Left lung (tissue), 14 donors: ENCODE measurements at places on chromosomes 12 and 14.

- DNase-seq = no peak
These were observed 884 bp upstream of the TMEM132C start for GRCh38 chr12:128266086-128266485.

GRCh38 chr14:66121859-66122258 lies 364.3 kb upstream of the CCDC196 start:
- no peak for DNase-seq

DNA sequence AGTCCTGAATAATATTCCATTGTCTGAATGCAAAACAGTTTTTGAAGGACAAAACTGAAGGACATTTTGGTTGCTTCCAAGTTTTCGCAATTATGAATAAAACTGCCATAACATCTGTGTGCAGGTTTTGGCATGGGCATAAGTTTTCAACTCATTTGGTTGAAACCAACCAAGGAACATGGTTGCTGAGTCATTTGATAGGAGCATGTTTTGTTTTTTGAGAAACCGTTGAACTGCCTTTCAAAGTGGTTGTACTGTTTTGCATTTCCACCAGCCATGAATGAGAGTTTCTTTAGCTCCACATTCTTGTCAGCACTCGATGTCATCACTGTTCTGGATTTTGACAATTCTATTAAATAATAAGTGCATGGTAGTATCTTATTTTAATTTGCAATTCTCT lies 23.0 kb upstream of the GSG1 start:
- DNase-seq = no peak

DNA sequence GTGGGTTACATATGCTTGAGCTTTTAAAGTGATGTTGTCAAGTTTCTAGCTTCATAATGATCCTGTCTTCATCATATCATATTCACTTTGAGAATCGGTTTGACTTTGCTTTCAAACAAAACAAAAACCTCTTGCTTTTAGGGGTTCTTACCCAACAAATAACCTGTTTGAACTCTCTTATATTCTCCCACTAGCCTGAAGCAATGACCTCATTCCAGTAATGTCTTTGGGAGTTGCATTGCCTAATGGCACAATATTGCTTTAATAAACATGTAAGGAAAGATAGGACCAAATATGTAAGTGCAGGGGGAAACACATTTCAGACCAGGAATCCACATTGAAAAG lies 27.7 kb downstream of the WBP11 start:
- DNase-seq = no peak

- DNase-seq = no peak
These were observed 9.7 kb downstream of the RAN start for GRCh38 chr12:130881548-130881947.

GRCh38 chr14:92973261-92973797 lies 50.4 kb downstream of the CHGA start:
- DNase-seq = no peak

GRCh38 chr14:89578156-89578555 lies 161.1 kb upstream of the FOXN3 start:
- DNase-seq = no peak

- no peak for DNase-seq
These were observed 3.4 kb downstream of the PLEKHG3 start for GRCh38 chr14:64707661-64708060.

GRCh38 chr12:1830981-1831963 lies 10.9 kb downstream of the LRTM2 start:
- peak; percentile 92 for DNase-seq

GRCh38 chr14:58713677-58714076 lies 75.9 kb downstream of the DACT1 start:
- DNase-seq = no peak

GRCh38 chr12:51901121-51901817 lies 6.0 kb upstream of the ACVRL1 start:
- no peak for DNase-seq

- no peak for DNase-seq
These were observed 89.6 kb downstream of the NUAK1 start for GRCh38 chr12:106049105-106049504.

DNA sequence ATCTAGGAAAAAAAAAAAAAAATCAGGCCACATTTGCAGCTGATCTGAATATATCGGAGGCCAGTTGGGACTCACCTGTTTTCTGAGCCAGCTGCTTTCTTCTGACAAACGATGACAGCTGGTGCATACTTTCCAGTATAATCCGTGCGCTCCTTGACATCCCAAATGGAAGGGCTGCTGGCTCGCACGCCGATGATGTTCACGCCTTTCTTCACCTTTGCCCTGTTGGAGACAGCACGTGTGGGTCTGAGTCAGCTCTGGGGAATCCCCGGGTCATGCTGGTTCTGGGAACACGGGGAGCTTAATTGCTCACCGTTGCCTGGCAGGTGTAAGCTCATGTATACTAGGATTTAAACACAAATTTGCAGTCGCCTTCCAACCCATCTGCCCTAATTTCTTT lies 372.8 kb downstream of the TMEM132D start:
- DNase-seq = no peak

GRCh38 chr14:102691763-102692162 lies 85.5 kb upstream of the TRAF3 start:
- DNase-seq = no peak
